ENCODE measurements at places on chromosomes 1 and 21.

- peak; percentile 3 for DNase-seq
These were observed 773 bp downstream of the CHD1L start for GRCh38 chr1:147243228-147243685.

GRCh38 chr1:212470059-212470458, 37.3 kb downstream of the NENF start:
- DNase-seq, result no peak

DNA sequence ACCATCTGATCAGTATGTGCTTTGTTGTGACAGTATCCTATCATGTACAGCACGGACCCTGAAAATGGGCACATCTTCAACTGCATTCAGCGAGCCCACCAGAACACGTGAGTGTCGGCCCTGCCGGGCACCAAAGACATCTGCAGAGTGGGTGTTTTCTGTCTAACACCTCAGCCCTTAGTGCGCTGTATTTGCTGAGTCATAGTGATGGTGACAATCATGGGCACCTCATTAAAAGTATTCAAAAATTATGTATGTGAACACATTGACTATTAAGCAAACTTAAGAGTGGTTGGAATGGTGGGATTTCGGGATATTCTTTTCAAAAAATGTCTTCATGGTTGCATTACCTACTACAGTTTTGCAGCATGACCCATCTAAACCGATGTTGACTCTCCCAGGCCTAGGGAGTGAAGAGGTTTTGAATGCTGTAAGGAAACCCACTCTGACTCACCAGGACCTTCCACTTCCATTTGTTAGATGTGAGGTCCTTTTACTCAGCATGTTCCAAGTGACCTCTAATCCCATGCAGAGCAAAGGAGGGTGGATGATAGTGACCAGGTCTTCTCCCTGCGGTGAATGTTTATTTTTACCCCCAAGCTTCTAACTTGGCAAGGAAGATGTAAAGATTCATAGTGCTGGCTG, 20.1 kb downstream of the MGST3 start:
- DNase-seq, result no peak

GRCh38 chr21:20852866-20853265, 145.3 kb upstream of the NCAM2 start:
- no peak for DNase-seq

DNA sequence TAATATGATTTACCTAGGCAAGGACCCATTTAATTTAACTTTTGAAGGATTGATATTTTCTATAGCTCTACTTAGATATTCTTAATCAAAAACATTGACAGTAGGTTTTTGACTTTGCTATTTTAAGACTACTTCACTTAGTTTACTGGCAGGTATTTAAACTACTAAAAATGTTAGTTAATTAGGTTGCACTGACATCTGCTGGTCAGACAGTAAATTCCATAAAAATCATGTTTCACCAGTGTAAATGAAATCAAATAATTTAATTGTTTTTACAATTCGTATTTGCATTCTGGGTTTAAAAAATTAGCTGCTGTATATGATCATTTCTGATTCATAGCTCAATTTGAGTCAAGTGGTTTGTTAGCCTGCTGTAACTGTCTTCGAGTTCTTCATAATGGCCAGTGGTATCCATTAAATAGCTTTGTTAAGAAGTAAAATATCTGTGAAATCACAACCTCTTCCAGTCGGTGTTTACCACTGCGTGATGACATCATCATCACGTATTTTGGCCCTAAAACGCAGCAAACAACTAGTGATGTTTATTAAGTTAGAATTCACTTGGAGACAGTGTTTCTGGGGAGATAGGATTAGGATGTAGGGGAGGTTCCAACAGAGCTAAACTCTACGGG, 26.2 kb downstream of the EXTL2 start:
- no peak for DNase-seq

DNA sequence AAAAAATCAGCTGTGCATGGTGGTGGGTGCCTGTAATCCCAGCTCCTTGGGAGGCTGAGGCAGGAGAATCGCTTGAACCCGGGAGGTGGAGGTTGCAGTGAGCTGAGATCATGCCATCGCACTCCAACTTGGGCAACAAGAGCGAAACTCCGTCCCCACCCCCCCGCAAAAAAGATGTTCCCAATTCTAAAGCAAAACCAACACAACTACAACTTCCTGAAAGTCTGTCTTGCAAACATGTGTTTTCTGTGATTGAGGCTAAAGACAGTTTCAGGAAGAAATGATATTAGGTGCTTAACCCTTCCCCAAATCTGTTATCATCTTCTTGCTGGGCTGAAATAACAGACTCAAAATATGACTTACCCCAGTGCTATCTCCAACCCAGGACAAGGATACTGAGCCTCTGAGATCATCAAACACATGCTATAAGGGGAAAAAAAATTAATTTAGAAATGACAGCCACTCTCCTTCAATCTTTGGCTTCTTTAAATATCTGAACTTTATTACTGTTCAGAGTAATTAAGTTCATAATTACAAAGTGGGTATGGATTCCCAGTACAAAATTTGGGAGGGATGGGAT, 28.5 kb downstream of the SORT1 start:
- no peak for DNase-seq

DNA sequence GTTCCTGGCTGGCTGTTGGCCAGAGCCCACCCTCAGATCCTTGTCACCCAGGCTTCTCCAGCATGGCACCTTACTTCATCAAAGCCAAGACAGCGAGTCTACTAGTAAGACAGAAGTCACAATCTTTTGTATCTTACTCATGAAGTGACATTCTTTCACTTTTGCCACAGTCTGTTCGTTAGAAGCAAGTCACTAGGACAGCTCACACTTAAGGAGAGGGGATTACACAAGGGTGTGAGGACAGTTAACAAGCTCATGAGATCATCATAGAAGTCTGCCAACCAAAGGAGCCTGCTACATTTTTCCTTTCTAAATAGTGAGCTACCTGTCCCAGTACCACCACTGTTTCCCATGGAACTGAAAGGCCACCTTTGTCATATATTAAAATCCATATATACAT, 61.5 kb downstream of the PACC1 start:
- no peak for DNase-seq

- DNase-seq, result no peak
These were observed 68.0 kb downstream of the PLPP3 start for GRCh38 chr1:56511364-56511763.

GRCh38 chr1:31581821-31582810, 5.8 kb downstream of the TINAGL1 start:
- no peak for DNase-seq

DNA sequence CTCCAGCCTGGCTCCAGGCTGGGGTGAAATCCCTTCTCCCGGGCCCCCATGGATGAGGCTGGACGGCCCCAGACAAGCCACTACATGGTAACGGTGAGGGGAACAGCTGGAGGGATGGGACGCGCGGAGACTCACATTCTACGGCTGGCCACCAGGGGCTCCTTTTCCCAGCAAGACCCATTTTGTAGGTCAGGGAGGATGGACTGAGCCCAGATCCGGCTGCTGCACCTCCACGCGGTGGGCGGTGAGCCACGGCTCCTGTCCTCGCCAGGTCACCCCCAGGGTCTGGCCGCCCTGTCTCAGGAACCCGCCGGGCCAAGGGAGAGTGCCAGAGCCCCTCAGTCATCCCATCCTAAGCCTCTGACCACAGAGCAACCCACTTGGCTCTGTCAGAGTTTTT, 75.0 kb upstream of the ACTRT2 start:
- no peak for DNase-seq

DNA sequence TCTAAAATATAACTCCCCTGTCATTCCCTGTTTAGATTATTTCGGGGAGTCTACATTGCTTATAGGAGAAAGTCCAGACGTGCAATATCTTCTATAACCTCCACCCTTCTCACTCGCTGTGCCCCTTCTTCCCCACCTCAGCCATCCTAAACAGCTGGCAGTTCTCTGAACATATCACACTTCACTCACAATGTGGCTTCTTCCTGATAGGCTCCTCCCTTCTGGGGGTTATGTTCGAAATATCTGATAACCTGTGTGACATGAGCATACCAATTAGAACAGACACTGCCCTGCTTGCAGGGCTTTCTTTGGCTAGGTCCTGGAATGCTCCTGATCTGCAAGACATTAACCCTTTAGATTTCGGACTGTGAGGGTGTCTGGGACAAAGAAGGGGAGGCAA, 274.6 kb downstream of the NFIA start:
- DNase-seq, result no peak

GRCh38 chr1:214264196-214264595, 16.8 kb upstream of the SMYD2 start:
- DNase-seq, result no peak

DNA sequence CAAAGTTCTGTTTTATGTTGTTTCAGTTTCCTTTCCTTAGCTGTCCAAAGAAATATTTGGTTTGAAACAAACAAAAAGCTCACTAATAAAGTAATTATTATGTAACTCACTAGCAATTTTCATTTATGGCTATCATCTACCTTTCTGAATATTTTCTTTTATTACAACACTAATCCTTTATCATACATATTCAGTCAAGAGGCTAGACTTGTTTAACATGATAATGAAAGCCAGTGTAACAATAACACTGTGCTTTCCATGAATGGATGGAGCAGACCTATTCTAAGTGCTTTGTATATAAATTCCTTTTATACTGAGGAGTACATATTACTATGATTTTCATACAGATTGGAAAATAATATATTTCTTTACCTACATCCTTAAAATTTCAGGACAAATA, 972.8 kb upstream of the ADGRL4 start:
- DNase-seq, result no peak

GRCh38 chr1:17886838-17887441, 131.8 kb downstream of the ACTL8 start:
- DNase-seq, result no peak

GRCh38 chr1:77218477-77219165, 609 bp downstream of the PIGK start:
- no peak for DNase-seq

DNA sequence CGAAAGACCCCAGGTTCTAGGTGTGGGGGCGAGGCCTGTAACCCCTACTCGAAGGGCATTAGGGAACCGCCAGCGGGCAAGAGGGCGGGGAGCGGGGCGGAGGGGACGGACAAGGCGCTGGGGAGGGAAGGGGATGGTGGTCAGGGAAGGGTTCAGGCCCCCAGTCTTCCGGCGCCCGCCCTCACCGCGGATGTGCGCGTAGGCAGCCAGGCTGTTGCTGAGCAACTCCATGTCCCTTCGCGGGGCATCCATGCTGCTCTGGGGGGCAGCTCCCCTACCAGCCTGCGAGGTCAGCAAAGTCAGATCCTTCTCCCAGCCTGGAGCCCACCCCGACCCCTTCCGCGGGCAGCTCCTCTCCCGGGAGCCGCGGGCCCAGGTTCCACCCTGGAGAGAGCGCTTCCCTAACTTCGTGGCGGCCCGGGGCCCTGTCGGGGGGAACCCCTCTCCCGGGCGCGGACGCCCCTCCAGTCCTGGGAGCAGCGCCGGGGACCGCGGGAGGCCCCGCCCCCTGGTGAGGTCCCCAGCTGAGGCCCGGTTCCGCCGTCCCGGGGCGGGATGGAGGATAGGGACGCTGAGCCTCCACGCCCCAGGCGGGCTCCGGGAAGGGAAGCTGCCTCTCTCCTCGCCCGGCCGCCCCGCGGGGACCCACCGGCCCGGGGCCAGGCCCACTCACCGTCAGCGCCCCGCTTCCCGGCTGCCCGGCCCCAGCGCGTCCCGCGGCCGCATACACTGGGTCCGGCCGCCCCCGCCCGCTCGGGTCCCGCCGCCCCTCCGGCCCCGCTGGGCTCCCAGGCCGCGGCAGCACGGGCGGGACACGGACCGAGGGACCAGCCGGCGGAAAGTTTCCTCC, 434 bp downstream of the EVA1B start:
- peak; percentile 21 for DNase-seq

GRCh38 chr1:205913451-205914154, 29.7 kb downstream of the SLC26A9 start:
- no peak for DNase-seq

GRCh38 chr1:5921671-5922070, 70.6 kb downstream of the NPHP4 start:
- no peak for DNase-seq

DNA sequence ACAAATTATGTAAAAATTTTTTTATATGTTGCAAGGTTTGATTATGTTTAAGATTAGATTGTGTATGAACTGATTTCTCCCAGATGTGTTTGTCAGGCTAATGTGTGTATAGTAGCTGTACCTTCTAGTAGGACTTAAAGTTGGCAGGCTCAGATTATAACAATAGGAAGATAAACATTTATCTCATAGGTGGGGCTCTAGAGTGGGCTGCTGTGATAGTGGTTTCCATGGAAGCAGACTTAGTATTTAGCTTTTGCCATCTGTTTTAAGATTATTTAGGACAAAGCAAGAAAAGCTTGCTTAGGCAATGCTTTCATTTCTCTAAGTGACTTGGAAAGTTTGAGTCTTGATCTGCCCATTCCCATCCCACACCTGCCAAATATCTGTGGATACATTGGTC, 187.7 kb upstream of the CACYBP start:
- DNase-seq, result no peak

- DNase-seq, result no peak
These were observed 16.4 kb upstream of the SLC44A3 start for GRCh38 chr1:94803517-94804441.

- DNase-seq, result no peak
These were observed 98.7 kb upstream of the RGS1 start for GRCh38 chr1:192476802-192477298.

DNA sequence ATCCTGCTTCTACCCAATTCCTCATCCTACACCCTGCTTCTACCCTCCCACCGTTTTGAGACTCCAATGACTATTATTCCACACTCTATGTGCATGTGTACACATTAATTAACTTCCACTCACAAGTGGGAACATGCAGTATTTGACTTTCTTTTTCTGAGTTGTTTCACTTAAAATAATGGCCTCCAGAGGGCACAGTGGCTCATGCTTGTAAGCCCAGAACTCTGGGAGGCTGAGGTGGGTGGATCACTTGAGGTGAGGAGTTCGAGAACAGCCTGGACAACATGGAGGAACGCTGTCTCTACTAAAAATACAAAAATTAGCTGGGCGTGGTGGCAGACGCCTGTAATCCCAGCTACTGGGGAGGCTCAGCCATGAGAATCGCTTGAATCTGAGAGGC, 464.8 kb downstream of the PTBP2 start:
- DNase-seq, result no peak

DNA sequence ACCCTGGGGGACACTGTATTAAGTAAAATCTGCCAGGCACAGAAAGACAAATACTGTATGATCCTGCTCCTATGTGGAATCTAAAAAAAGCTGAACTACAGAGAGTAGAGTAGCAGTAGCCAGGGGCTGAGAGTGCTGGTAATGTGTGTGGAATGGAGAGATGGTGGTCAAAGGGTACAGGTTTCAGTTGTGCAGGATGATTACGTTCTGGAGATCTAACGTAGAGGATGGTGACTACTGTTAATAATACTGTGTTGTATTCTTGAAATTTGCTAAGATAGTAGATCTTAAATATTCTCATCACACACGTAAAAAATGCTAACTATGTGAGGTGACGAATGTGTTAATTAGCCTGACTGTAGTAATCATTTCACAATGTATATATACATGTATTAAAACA, 39.8 kb upstream of the GNG4 start:
- no peak for DNase-seq

DNA sequence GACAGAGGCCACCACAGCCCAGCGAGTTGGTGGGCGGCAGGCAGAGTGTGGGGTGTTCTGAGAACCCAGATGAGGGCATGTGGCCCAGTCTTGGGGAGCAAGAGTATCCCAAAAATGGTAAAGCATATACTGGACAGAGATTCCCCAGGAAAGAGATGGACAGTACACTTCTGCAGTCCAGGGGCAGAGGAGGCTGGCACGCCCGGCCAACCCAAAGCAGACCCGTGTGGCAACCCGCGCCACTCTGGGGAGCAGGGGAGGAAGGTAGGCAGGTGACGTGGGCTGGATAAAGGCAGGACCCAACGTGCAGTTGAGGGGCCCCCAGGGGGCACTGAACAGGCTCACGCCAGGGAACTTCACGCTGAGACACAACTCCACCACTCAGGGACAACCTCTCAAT, 46.4 kb upstream of the RIPK4 start:
- DNase-seq, result no peak

All from activated T-helper 9 cell treated with anti-CD3 and anti-CD28 coated beads, Interleukin-2, amount 50 U/mL, for 16 hours (primary cell).